ENCODE measurements at places on chromosomes 5 and 9.

DNA sequence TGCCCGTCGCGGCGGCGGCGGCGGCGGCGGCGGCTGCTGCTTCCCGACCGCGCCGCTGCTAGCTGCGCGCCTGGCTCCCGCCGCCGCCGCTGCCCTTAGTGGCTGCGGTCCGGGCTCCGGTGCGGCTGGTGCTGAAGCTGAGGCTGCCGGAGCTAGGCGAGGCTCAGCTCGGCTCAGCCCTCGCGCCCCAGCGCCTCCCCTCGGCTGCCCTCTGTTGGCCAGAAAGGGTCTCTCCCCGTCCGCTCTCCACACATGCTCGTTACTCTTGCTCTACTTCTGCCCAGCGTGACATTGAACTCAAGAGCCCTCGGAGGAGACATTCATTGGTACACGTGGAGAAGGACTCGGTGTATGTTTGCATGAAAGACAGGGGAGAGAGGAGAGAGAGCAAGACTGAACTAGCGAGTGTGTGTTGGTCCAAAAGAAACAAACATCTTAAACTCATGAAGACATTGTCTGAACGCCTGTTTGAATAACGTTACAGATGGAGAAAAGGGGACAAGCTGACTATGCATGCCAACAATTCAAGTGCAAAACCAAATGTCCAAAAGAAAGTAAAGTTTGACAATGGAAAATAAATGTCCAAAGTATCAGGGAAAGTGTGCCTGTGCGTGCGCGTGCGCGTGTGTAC lies at the start of gene HCN1:
Gene HCN1 (minus strand): TSS at position 175 of the 631 bp plus-strand sequence.
- DNase-seq = peak; percentile 68

- no peak for DNase-seq
Observed at GRCh38 chr9:78144008-78144381, 91.9 kb upstream of the CEP78 start.

- DNase-seq = no peak
Observed at GRCh38 chr5:107478068-107478641, 192.6 kb downstream of the EFNA5 start.

- DNase-seq = no peak
Observed at GRCh38 chr9:98692392-98692791, 16.3 kb downstream of the GABBR2 start.

GRCh38 chr5:87418506-87418905 lies 5.8 kb upstream of the CCNH start:
- no peak for DNase-seq

DNA sequence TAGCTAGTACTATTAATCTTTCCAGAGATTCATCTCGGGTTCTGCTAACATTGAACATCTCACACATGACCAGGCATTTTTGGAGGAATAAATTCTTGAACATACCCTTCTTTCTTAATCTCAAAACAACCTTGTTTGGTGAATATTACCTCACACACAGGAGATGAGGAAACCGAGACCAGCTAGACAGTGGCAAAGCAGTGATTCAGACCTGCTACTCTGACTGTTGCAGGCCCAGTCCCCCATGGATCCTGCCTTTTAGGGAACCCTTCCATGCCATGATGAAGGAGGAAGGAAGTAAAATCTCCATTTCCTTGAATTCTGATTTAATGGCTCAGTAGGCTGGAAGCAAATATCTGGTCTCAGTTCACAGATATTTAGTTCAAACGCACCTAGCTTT lies 2.6 kb downstream of the PCSK5 start:
- DNase-seq = no peak

DNA sequence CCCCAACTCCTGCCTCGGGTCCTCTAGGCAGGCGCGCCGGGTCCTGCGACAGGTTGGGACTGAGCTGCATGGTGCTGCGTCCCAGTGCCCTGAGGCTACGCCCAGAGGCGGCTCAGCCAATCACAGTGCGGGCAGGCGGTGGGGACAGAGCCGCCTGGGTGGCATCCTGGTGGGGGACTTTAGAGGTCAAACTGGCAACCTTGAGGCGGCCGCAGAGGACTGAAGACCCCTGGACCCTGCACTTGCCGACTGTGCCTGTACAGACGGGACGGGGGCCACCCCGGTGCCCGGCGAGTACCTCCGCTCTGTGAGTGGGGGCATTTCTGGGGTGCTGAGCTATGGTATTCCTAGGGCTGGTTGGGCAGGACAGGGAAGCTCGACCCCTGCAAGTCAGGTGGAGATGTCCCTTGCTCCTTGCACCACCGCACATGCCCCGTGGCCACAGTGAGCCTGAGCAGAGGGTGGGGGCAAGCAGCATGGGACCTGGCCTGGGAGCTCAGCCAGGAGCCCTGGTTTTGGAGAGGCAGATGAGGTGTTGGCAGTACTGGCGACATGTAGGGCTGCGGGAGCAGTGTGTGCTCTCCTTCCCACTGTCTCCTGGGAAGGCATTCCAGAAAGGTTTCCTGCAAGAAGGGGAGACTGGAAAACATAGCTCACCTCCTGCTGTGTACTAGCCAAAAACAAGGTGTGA lies 45.5 kb downstream of the CTSL start:
- DNase-seq = no peak

DNA sequence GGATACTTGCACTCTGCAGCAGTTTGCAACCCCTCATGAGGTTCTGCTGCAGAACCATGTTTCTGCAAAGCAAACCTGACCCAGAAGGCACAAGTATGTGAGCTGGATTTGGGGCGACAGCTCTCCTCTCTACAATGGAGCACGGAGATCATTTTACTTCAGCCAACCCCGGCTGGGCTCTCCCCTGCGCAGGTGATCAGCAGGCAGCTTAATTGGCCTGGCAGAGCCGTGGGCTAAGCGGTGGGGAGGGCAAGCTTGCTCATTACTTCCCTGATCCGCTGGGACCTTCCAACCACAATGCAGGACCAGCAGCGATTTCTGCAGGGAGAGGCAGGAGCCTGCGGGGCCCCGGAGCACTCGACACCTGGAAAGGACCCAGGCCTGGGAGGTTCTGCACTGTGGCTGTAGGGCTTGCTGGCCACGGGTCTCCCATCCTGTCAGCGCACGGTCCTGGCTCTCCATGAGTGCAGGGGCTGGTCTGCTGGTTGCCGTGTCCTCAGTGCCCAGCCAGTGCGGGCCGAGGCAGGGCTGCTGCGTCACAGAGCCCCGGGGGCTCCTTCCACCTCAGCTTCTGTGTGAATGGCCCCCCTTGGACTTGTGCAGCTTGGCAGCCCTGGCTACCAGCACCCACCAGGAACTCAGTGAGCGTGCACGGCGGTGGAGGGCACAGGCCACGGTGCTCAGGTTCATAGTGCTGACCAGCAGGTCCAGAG lies 51.8 kb upstream of the RAPGEF1 start:
- no peak for DNase-seq

GRCh38 chr9:73180403-73180802 lies 28.7 kb downstream of the ANXA1 start:
- DNase-seq = no peak

- no peak for DNase-seq
Observed at GRCh38 chr5:69293882-69294281, 38.7 kb downstream of the CCDC125 start.

DNA sequence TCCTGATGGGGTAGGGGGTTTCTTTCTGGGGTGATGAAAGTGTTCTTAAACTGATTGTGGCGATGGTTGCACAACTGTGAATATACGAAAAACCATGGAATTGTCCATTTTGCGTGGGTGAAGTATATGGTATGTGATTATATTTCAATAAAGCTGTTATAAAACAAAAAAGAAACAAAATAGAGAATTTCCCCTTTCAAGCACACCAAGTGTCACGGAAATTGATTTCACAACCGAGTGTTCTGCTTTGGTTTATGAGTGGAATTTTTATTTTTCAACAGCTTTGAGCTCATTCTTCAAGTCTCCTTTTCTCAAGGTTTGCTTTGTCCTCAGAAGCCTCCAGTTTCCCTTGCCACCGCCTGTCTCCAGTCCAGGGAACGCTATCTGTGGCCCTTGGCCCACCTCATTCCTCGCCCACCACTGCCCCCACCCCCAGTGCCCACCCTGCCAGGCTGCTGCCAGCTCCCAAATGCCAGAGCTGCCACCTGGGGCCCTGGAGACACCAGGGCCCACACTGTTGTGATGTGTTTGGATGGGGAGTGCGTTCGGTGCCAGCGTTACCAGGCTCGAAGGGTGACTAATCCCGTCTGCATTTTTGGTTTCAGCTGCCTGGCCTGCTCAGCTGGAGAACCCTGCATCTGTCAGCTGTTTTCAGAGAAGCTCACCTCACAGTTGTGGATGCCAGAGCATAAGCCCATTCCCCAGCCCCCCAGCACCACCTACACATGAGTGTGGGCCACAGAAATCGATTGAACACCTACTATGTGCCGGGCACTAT lies 30.4 kb downstream of the DUSP1 start:
- DNase-seq = no peak

DNA sequence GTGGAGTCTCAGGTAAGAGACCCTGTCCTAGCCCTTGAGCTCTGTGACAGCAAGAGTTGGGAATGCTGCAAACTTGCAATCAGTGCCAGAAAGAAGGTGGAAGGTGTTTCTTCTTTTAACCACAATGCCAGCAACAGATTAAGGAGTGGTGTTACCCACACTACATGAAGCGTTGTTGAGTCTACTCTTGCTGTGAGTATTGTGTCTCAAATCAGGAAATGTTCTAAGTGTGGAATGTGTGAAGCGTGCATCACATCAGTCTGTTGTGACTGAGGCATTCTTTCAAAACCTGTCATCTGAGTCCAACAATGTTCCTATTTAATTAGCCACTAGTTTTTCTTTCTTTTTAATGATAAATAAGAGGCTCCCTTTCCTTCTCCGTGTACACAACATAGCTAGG lies 2.9 kb upstream of the LURAP1L start:
- no peak for DNase-seq

DNA sequence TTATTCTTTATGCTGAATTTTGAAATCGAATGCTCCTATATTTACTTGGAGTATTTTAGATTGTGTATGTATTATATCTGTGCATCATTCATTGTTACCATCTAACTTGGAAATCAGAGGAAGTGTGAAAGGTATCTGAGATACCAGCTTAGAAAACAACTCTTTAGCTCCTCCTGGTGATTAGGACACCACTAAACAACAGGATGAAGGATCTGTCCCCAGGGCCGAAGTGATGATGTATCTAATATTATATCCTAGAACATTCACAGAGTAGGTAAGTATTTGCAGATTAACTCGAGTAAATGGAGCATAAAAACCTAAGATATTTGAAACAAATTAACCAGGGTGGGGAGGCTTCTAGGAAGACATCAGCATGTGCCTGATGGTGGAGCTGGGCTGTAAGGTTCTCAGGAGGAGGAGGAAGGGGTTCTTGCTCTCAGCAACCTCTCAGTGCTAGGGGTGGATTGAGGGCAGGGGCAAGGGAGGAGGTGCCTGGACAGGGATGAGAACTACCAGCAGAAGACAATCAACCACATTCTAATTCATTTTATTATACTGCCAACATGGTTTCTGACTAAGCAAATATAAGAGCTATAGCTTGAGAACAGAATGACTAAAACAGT lies 2.6 kb upstream of the NFIL3 start:
- no peak for DNase-seq

GRCh38 chr9:5479994-5480694 lies 29.8 kb downstream of the CD274 start:
- DNase-seq = no peak

DNA sequence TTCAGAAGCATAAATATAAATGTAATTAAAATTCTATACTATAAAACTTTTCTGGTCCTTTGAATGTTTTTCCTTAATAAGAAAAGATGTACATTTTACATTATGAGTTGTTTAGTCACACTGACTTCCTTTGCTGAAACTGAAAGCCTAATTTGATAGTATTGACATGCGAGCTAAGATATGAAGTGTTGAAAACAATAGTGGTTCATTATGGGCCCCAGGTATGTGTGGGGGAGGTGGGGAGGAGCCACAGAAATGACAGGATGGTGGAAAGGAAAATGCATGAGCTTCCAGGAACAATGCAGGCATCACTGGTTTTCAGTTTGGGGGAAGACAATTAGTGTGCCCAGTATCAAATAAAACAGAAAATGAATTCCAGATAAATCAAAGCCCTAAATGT lies 35.4 kb upstream of the RLN1 start:
- no peak for DNase-seq

GRCh38 chr5:9502050-9502834 lies 43.6 kb downstream of the SEMA5A start:
- DNase-seq = no peak

DNA sequence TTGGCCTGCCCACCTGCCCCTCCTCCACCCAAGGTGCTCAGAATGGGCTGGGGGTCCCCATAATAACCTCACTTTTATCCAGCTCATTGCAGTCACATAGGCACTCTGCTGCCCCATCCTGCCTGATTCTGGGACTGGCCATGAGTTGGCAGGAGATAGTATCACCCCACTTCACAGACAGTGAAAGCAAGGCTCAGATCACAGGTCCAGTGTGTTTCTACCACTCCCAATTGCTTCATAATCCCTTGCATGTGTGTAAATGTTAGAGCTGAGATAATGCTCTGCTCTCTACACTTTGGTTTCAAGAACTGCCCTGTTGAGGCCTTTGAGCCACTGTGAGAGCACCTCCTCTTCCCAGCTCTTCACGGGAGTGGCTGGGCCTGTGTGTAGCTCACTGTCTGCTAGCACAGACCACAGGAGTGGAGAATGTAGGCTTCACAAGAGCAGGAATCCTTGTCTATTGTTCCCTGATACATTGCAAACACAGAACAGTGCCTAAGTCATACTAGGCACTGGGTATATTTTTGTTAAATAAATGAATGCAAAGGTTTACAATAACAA lies 8.4 kb downstream of the PCYOX1L start:
- no peak for DNase-seq

DNA sequence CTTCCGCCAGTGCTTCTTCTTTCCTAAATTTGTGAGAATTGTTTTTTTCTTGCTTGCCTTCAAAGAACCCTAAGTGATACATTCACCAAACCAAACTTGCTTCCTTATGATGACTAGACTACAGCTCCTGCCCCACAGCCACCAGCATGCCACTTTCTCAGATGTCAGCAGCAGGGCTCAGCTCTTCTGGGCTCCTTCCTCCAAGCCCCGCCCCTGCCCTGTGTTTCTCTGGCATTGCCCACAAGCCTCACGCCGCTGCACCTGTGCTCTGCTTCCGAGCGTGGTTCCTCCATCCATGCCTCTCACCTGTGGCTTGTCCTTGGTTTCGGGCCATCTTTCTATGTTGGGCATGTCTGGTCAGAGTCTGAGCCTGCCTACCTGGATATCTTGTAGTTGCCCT lies 10.6 kb downstream of the UNC5A start:
- DNase-seq = no peak

GRCh38 chr5:56802205-56802604 lies 13.1 kb upstream of the MAP3K1 start:
- DNase-seq = no peak

GRCh38 chr9:137387114-137387890 lies 35.7 kb downstream of the EXD3 start:
- DNase-seq = no peak

GRCh38 chr5:157306692-157307471 lies 41.0 kb downstream of the CYFIP2 start:
- no peak for DNase-seq

DNA sequence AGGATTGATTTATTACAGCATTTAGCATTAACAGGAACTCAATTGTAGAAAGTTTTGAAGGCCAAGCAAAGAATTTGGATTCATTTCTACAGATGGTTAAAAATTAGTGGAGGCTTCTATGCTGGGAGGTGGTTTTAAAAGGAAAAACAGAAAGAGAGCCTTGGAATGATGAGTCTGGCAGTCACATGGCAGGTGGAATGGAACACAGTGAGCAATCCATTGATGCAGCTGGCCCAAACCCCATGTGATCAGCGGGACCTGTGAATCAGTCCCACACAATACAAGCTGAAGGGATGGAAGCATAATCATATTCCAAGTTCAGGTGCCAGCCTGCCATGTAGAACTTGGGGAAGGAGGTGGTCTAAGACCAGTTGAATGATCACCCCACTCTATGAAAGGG lies 147.9 kb downstream of the PIP5K1B start:
- no peak for DNase-seq

- DNase-seq = no peak
Observed at GRCh38 chr5:131671994-131672655, 37.1 kb upstream of the RAPGEF6 start.

- no peak for DNase-seq
Observed at GRCh38 chr5:134905246-134905996, 490 bp downstream of the PCBD2 start.
